GM19239 (cell line): ENCODE measurements at places on chromosomes 16 and 17.

DNA sequence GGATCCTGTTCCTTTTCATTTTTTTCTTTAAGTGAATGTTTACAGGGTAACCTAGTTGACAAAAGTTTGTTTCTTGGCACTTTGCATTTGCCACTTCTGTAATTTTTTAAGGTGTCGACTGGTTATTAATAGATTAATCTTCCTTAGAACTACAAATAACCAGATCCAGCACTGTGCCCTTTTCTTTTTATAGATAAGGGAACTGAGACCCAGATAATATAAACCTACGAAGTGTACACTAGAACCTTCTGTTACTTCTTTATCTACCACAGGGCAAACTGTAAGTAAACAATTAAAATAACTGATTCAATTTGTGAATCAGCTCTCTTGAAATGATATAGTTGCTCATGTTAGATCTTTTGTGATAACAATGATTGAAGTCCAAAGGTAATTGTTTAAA is 55.4 kb downstream of the NLK start:
- no peak for DNase-seq

DNA sequence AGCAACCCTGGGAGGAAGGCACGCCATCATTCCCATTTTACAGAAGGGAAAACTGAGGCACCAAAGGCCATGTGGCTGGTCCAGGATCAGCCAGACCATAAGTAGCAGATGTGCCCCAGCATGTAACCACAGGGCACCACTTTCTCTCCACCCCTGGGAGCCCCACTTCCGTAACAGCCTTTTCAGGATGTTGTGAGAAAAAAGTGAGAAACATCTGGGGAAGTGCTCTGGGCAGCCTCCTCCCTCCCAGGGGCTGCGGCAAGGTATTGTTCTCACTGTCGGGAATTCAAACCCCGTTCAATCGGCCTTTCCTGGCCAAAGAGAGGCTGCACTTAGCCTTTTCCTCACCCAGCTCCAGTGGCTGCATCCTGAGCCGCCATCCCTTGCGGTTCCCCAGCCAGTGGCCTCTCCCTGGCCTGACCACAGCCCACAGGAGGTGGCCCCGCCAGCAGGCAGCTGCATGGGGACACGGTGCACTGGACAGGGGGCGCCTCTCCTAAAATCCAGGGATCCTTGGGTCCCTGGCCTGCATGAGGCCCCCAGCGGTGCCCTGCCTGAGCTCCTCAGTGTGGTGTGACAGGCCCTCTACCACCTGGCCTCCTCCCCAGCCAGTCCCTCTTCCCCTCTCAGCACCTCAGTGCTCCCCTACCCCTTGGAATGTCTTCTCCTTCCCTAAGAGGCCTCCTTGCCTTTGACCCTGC is 5.7 kb upstream of the CDH5 start:
- DNase-seq: no peak

DNA sequence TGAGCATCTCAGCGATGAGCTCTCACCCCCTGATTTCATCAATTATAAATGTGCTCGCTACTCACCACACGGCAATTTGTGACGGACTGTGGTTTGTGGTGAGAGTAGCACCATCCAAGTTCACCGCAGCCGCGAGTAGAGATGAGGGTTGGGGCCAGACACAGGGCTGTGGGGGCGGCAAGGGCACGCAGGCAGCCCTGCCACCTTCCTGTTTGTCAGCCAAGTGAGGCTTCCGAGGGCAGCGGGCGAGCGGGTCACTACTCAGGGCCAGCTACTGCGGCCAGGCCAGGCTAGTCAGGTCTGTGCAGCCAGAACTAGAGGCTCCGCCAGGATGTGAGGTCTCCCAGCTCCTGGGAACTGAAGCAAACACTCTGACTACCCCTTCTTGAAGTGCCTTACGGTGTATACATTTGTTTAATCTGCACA is 39.6 kb upstream of the MEOX1 start:
- DNase-seq: no peak

- DNase-seq: no peak
These were observed 237.6 kb downstream of the SOX9 start for GRCh38 chr17:72358465-72358864.

GRCh38 chr17:35878361-35878760 is 1.8 kb downstream of the CCL5 start:
- DNase-seq: no peak

DNA sequence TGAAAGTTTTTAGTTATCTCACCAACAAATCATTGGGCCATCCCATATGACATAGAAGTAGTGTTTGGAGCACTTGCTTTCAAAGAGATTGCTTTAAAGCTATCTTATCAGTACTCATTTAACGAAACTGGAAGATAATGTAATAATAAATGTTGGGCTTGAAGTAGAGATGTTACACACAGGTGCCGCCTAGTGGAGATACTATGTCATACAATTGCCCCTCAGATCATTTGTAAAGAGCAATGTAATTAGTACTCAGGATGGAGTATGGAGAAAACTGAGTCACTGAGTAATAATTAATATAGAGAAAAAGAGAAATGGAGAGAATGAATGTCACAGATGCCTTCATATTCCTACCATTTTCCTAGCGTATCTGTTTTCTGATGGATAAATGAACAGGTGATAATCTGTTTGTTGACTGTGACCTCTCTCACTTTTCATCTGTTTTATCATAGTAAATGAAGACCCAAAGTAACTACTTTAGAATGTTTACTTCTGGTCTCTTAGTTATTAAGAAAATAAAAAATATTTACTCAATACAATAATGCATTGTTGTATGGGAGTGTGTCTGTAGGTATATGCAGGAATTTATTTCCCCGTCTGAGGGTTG is 80.4 kb downstream of the EFCAB5 start:
- peak; percentile 22 for DNase-seq

- DNase-seq: no peak
These were observed 956 bp upstream of the IST1 start for GRCh38 chr16:71894229-71894920.

GRCh38 chr17:8904201-8904600 is 36.7 kb upstream of the PIK3R6 start:
- DNase-seq: no peak

GRCh38 chr17:80681215-80681614 is 136.6 kb downstream of the RPTOR start:
- no peak for DNase-seq

- DNase-seq: no peak
These were observed 16.5 kb upstream of the ZFHX3 start for GRCh38 chr16:73064212-73064993.

DNA sequence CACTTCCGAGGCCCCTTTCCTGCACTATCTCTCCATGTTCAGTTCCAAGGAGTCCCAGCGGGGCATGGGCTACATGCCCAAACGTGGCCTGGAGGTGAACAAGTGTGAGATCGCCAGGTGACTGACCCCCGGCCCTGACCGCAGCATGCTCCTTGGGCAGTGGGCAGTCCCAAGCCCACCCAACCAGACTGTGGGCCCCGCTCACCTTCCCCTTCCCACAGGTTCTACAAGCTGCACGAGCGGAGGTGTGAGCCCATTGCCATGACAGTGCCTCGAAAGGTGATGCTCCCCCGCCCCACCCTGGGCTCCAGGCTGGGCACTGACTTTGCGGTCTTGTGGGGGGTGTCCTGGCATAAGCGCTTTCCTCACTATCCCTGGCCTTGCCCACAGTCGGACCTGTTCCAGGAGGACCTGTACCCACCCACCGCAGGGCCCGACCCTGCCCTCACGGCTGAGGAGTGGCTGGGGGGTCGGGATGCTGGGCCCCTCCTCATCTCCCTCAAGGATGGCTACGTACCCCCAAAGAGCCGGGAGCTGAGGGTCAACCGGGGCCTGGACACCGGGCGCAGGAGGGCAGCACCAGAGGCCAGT is 4.7 kb downstream of the CORO1A start:
- no peak for DNase-seq

DNA sequence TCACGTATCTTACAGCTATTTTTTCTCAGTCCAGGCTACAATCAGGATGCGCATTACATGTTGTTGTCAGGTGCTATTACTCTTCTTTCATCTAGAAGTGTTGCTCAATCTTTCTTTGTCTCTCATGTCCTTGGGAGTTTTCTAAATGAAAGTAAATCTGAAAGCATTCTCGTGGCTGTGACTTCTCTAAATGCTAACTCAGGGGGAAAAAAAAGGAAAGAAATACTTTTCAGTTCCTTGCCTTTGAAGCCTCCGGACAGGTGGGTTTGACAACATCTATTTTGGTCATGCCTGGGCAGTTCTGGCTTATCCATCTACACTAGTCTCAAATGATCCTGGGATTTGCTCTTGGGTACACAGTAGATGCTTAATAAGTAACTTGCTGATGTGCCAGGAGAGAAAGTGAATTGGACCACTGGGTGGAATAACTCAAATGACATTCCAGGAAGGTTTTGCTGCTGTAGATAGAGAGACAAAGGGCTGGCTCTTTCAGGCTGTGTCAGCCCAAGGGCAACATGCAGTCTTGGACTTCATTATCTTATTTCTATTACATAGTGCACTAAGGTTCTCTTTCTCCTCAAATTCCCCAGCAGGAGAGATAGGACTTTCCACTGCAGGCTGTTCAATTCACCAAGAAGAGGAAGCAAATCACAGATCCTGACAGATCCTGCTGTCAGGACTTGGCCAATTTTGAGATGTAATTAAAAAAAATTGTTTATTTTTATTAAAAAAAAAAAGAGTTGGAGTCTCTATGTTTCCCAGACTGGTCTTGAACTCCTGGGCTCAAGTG is 63.6 kb upstream of the NFAT5 start:
- DNase-seq: no peak

DNA sequence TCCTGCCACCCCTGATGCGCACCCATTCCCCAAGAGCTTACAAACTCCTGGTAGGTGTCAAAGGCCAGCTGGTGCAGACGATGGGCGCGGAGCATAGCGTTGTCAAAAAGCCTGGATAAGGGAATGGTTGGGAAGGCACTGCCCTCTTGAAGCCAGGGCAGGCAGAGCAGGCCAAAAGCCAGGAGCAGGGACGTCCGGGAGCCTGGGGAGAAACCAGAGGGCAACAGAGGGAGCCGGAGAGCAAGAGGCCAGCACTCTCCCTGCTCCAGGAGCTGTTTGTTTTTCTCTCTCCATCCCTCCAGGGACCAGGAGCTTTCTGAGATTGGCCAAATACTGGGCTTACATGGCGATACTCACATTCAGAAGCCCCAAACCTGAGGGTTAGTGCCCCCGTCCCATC is 334 bp downstream of the GH1 start:
- DNase-seq: no peak

DNA sequence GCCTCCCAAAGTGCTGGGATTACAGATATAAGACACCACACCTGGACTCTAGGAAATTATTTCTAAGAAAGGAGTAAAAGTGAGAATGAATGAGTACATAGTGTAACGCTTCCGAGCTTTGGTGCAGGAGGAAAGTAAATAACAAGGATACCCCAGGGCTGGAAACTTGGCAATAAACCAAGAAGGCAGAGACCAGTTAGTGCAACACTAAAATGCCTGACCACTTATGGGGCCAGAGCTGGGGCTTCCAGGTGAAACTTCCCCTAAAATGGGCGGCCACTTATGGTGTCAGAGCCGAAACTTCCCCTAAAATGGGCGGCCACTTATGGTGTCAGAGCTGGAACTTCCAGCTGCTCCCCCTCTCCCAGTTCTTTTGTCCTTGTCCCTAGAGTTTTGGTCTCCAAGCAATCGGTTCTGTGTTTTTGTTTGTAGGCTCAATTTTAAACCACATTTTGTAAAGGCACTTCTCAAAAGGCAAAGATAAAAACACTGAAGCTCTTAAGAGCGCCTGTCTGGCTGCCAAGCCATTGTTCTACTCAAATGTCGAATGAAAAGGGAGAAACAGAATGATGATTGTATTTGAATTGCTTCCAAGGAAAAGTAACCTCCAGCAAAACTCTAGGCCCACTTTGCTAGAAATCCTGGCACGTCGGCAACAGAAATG is 63.9 kb downstream of the NXN start:
- DNase-seq: no peak

GRCh38 chr16:81836279-81837054 is 57.4 kb downstream of the PLCG2 start:
- no peak for DNase-seq

DNA sequence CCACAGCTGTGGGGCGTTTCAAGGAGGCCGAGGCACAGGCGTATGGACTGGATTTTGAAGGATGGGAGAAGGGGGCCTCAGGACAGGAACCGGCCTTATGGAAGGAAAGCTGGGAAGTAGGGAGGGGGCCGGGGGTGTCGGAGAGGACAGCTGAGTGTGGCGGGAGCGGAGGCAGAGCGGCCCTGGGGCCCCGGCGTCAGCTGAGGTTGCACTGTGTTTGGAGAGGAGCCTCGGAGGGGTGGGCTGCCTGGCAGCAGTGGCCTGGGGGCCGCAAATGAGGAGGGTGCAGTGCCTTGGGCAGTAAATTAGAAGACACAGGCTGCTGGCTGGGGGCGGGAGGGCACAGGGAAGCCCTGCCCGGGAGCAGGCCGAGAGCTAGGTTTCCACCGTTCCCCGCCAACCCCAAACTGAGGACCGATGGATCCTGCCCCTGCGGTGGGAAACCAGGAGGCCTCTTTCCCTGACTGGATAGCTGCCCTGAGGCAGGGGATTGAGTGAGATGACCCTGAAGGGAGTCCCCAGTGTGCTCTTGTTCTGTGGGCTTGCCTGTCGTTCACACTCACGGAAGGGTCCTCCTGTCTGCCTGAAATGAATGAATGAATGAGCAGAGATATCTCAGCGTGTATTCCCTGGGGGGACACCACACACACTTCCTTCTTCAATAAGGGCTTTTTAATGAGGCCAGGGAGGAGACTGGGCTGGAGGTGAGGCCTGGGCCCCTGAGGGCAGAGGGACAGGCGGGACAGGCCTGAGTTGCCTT is 18.4 kb downstream of the FOXJ1 start:
- DNase-seq: no peak

GRCh38 chr16:27318392-27319256 is 4.8 kb downstream of the IL4R start:
- no peak for DNase-seq

- no peak for DNase-seq
These were observed 9.3 kb downstream of the PRSS27 start for GRCh38 chr16:2710711-2711231.

DNA sequence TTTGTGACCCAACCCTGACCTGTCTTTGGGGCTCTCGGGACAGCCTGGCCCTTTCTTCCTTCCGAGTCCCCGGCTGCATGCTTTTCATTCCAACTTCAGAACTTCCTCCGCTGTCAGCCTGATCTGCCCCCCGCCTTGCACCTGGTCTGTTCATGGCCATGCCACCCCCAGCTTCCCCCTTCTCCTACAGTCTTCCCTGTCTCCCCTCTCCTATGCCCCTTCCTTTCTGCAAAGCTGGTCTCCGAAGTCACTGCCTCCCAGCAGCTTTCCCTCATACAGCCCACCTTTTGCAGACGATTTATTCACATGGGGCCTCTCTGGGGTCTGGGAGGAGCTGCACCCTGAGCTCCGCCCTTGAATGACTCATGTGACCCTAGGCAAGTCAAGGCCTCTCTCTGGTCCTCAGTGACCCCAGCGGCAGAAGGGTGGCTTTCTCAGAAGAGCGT is 47.1 kb upstream of the SDK2 start:
- no peak for DNase-seq

DNA sequence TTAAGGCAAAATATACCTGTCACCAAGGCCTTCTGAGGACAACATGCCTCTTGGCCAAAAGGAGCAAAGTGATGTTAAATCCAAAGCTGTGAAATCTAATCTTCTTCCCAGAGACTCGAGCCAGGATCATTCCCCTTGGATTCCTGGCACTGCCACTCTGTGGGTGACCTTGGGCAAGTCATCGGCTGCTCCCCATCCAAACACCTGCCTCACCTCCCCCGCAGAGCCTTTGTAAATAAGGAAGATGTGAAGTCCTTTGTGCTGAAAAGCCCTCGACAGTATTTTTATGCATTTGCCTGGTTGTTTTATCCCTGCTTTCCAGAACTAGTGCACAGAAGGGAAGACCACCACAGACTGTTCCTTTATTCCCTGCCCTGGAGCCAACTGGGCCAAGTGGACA is 5.4 kb upstream of the CEP295NL start:
- DNase-seq: no peak

GRCh38 chr17:35731917-35732805 is 722 bp downstream of the RASL10B start:
- no peak for DNase-seq
